ENCODE measurements at places on chromosomes 13 and 19.

GRCh38 chr19:964761-965694 is 19.1 kb upstream of the WDR18 start:
- peaks cover 4% of the 10 kb centered on the region for H3K4me1 ChIP-seq
- H3K36me3 ChIP-seq, result peaks cover 27% of the 10 kb centered on the region
- H3K4me3 ChIP-seq, result no peak overlapping the region

DNA sequence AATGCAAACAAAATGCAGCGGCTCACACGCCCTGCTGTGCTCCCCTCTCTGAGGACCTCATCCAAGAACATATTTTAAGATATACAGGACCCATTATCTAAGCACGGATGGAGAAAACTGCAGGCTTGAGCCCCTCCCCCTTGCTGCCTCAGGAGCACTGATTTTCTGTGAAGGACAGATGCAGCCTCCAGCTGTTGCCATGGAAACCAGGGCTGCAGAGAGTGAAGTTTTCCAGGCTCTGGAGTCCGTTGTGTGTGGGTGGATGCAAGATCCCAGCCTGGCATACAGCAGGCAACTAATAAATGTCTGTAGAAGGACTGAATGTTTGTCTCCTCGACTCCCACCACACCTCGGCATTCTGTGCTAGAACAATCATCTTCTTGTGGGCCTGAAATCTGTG is 105.6 kb upstream of the PEG3 start:
- no peaks in the 10 kb centered on the region for H3K36me3 ChIP-seq
- DNase-seq, result no peak
- H3K4me3 ChIP-seq, result no peak overlapping the region
- no peak overlapping the region for H3K27ac ChIP-seq
- H3K27me3 ChIP-seq, result no peaks in the 10 kb centered on the region

GRCh38 chr13:64074971-64075474 is 2659.4 kb upstream of the PCDH20 start:
- H3K4me1 ChIP-seq, result no peaks in the 10 kb centered on the region
- no peaks in the 10 kb centered on the region for H3K36me3 ChIP-seq
- H3K27ac ChIP-seq, result no peak overlapping the region
- DNase-seq, result no peak
- H3K27me3 ChIP-seq, result no peaks in the 10 kb centered on the region
- no peak overlapping the region for H3K4me3 ChIP-seq

DNA sequence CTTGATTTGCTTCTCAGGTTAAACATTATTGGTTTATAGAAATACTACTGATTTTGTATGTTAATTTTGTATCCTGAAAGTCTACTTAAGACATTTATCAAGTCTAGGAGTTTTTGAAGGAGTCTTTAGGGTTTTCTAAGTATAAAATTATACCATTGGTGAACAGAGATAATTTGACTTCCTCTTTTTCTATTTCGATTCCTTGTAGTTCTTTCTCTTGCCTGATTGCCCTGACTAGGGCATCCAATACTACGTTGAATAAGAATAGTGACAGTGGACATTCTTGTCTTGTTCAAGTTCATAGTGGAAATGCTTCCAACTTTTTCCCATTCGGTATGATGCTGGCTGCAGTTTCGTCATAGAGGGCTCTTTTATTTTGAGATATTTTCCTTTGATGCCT is 807.5 kb upstream of the SLC10A2 start:
- H3K4me1 ChIP-seq, result no peaks in the 10 kb centered on the region
- H3K27me3 ChIP-seq, result no peaks in the 10 kb centered on the region
- DNase-seq, result no peak

Measured in upper lobe of left lung (tissue), 6 donors.